T-helper 2 cell (primary cell): ENCODE measurements at places on chromosomes 4 and X.

DNA sequence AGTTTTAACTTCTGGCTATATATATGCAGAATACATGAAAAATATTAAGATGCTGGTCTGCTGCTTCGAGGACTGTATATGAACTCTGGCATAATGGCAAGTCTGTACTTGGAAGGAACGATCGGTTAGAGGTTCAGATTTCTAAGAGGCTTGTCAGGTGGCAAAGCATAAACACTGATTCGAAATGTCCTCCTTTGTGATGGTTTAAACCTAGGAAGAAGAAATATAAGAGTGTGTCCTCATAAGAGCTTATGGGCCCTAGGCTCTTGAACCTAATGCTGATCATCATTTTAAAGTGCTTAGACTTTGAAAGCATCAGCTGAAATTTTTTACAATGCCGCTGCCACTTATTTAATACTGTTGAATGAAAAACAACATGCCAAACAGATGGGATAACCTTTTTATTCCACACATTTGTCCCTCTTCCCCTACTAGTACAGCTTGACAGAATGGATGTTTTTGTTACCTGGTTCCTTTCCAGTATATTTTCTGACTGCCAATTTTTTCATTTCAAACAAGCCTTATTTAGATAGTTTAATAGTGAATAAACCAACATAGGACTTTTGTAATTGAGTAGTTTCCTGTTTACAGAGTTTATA is 8.8 kb downstream of the SPRY1 start:
- no peak for DNase-seq

GRCh38 chrX:6472652-6473342 is 62.1 kb downstream of the VCX3A start:
- no peak for DNase-seq

- DNase-seq: no peak
Measured at GRCh38 chr4:55725057-55725456, 89.0 kb upstream of the NMU start.

DNA sequence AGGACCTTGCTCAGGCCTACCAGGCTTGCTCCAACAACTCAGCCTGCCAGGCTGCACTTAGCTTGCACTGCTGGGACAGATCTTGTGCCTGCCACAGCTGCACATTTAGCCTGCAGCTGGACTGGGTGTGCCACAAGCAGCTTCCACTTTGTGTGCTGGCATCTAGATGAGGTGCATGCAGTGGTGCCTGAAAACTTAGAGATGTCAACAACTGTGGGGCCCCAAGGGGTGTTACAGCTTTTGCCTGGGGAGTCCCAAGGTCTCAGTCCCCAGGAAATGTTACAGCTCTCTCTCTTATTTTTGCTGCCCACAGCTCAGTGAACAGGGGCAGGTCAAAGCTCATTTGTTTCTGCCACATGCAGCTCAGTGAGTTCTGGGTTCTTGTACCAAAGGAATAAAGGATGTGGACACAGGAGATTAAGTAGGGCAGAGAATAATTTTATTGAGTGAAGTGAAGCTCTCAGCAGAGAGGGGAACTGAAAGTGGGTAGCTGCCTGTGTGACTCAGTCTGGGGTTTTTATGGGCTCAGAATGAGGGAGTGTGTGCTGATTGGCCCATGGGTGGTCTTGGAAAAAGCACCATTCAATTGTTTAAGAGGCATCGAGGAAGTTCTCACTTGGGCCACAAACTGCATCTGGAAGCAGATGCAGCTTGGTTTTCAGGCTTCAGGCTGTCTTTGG is 828.3 kb downstream of the TECRL start:
- DNase-seq: no peak

DNA sequence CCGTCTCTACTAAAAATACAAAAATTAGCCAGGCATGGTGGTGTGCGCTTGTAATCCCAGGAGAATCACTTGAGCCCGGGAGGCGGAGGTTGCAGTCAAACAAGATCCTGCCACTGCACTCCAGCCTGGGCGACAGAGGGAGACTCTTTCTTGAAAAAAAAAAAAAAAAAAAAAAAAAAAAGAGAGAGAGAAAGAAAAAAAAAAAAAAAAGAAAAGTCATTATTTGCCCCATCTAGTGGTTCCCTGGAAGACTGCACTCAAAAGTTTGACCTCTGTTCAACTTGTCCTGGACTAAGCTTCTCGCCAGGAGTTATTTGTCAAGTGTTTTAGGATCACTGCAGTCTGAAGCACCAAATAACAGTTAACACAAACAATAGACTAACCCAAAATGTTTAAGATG is 45.3 kb upstream of the KCTD8 start:
- DNase-seq: peak; percentile 1

GRCh38 chrX:576904-577560 is 53.6 kb upstream of the SHOX start:
- no peak for DNase-seq

- DNase-seq: no peak
Measured at GRCh38 chrX:135213200-135213844, 38.5 kb upstream of the ETDA start.

DNA sequence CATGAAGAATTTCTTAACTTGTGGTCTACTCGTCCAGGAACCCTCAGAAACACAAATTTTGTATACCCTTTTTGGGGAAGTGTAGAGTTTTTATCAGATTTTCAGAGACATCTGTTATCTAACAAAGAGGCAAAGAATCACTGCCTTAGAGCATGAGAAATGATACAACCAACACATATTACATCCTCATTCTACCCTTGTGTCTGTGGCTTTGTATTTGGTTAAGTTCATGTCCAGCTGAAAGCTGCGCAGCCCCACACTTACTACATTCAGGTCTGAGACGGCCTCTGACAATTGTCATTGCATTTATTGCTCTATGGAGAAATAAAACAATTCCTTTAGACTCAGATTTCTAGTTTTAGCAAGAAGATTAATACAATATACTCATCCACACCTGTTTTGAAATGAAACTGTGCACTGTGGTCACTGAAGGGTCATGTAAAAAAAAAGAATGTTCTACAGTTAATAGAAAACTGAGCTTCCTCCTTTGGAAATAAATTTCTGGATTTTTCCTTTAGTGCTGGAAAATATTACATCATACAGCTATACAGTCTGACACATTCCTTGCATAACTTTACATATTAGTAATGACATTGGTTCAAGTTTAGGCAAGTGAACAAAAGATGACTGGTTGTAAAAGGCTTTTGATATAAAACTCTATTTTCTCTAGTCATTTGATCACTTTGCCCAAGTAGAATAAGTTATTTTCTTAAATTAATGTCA is 39.8 kb downstream of the GLRB start:
- no peak for DNase-seq

DNA sequence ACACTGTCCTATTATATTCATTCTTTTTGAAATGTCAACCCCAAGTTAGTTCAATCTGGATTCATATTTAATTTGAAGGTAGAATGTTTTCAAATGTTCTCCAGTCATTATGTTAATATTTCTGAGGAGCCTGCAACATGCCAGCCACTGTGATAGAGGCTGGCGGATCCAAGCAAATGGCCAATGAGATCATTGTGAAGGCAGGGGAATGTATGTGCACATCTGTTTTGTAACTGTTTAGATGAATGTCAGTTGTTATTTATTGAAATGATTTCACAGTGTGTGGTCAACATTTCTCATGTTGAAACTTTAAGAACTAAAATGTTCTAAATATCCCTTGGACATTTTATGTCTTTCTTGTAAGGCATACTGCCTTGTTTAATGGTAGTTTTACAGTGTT is 1.6 kb downstream of the CXCL1 start:
- DNase-seq: no peak

DNA sequence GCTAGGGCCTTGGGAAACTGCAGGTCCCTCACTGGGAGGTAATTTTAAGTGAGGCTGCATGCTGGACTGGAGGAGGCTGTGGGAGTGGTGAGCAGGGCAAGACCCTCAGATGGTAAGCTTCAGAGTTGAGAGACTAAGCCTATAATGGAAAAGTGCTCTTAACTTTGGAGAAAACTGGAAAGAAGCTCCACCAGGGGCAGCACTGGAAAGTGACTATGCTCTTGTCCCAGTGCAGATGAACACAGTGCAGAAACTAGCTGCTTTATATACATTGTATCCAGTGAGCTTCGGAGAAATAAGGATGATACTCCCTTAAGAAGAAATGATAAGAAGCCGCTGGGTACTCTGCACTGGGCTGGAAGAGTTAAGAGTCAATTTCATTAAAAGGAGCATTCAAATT is 3.2 kb upstream of the MAGEB2 start:
- no peak for DNase-seq

- DNase-seq: no peak
Measured at GRCh38 chr4:96952610-96953009, 1112.7 kb downstream of the PDHA2 start.

- no peak for DNase-seq
Measured at GRCh38 chr4:5511791-5512190, 196.6 kb downstream of the EVC2 start.

- DNase-seq: no peak
Measured at GRCh38 chrX:8090482-8090881, 80.6 kb downstream of the VCX2 start.

- no peak for DNase-seq
Measured at GRCh38 chr4:151204925-151205524, 71.9 kb upstream of the PRSS48 start.

DNA sequence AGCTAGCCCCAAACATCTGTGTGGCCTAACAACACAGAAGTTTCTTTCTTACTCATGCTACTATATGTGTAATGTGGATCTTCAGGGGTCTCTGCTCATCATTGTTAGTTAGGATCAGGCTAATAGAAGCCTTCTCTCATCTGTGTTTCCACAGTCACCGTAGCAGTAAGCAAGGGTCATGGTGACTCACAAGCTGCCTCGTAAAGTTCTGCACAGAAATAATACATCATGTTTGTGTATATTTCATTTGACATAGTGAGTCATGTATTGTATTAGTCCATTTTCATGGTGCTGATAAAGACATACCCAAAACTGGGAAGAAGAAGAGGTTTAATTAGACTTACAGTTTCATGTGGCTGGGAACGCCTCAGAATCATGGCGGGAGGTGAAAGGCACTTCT is 38.7 kb downstream of the SLC4A4 start:
- DNase-seq: no peak

- DNase-seq: no peak
Measured at GRCh38 chrX:134543288-134543687, 83.3 kb downstream of the HPRT1 start.

GRCh38 chr4:120007191-120007871 is 59.3 kb downstream of the MAD2L1 start:
- peak; percentile 2 for DNase-seq

- no peak for DNase-seq
Measured at GRCh38 chr4:162038112-162038511, 125.7 kb downstream of the FSTL5 start.

DNA sequence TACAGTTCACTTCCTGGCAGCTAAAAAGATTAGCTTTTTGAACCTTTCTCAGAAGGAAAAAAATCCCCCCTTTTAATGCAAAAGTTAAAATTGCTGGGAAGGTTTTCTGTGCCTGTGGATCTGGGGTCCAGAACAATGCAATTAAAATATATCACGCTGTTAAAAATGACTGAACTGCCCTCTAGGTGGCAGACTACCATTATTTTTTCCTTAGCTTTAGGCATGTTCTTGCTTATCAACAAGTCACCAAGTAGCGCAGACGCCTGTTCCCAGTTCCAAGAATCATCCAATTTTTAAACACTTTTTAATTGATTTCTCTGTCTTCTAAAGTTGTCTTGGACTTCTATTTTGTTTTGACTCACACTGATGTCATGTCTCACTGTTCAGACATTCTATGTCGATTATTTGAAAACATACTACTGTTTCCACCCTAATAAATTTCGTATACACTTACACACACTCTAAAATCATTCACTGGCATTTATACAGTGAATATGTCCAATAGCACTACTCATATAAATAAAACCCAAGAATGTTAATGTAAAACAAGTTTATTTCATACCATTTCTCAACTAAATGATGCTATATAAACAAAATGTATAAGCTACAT is 661.6 kb downstream of the RAPGEF2 start:
- DNase-seq: no peak

GRCh38 chr4:160570271-160570670 is 1467.4 kb downstream of the RAPGEF2 start:
- DNase-seq: no peak

DNA sequence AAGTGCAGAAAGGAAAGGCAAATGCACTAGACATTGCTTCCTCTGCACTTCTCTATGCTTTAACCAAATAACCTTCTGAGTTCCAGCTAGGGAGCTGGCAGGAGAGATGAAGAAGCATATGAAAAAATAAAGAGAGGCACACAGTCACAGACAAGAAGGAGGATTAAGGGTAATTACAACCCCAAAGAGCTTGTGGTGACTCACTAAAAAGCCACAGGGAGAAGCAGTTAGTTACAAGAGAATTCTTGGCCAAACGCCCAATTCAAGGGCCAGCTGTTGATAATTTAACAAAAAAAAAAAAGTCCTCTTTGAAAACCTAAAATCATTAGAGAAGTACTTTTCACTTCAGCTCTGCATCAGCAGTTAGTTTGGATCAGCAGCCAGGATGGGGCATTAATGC is 478.0 kb downstream of the KCNIP4 start:
- no peak for DNase-seq

DNA sequence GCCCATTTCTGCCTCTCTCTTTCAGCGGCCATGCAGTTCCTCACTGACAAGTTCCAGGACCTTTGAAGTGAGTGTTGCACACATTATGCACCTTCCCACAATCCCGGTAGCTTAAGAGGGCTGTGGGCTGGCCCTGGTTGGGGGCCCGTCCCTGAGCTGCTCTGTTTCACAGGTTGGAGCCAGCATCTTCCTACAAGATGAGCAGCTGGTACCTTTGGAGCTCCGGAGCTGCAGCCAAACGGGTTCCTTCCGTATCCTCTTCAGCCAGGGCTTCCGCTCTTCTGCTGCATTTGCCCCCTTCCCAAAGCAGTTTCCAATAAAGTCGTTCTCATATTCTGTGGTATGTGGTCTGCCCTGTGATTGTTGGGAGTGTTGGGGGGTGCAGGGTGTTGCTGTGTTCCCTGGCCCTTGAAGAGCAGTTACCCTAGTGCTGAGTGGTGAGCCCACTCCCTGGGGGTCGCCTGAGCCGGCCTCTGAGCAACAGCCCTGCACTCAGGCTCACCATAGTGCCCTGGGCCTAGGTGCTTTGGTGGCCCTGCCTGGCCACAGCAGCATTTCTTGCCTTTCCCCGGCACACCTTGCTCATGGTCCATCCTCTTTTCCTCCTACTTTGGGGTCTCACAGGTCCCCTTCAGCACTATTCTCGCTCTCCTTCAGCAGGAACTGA is 60.4 kb downstream of the CXorf49B start:
- no peak for DNase-seq
